ENCODE measurements at places on chromosomes 4 and X. TPM values are rescaled to one million over a fixed set of nuclear protein-coding genes. Genes with fewer than 3 reads are reported as not detected.
A peak's percentile ranks its signal among the peaks of the same experiment; 100 is the strongest.

The UPF3B gene
- total RNA-seq, result 20.4 TPM

The GAGE2A gene
- not detected for total RNA-seq

DNA sequence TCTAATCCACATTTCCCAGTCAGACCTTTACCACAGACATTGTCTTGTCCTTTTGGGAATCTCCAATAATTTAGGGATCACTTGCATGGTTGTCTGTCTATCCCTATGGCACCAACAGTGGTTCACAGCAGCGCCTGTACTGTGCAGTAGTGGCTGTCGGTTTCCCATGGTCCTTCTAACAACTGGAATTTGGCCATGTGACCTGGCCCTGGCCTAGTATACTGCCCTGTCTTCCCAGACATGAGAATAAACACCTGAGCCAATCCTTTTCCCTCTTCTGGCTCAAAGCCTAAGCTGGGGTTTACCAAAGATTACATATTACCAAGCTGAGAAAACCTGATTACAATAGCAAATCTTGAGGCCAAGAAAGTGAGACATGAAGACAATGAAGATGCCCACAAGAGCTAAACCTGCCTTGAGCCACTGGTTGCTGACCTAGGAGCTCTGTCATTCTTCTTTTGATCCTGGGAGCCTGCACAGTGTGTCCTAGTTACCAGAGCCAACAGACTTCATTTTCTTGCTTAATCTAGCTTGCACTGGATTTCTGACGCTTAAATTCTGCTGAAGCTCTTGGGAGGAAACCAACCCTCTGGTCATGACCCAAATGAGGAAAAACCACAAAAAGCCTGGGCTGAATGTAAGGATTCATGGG lies 92.1 kb downstream of the SCD5 start:
- H3K4me1 ChIP-seq, result no peaks in the 10 kb centered on the region
- no peaks in the 10 kb centered on the region for H3K27me3 ChIP-seq
- H3K27ac ChIP-seq, result no peak overlapping the region
- H3K4me3 ChIP-seq, result no peak overlapping the region
- no peak for DNase-seq

The NWD2 gene
- total RNA-seq, result not detected

DNA sequence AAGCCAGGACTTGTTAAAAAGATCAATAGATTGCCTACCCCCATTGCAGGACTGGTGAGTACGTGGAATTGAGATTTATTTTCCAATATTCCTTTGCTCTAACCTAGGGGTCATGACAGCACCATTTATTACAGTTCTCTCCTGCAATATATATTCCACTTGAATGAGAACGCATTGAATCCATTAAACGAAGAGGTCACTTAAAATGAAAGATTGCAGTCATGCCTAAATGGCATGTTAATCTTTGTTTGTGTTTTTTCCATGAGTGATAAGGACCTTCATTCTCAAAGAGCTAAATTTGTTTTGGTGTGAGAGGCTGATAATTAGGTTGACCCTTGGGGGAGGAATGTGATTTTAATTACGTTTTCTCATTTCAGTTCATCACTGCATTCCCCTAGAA lies 13.5 kb upstream of the LIMCH1 start:
- H3K27ac ChIP-seq, result no peak overlapping the region
- no peaks in the 10 kb centered on the region for H3K27me3 ChIP-seq
- H3K36me3 ChIP-seq, result no peaks in the 10 kb centered on the region
- no peak overlapping the region for H3K4me3 ChIP-seq
- H3K4me1 ChIP-seq, result no peaks in the 10 kb centered on the region

- no peak for DNase-seq
- peaks cover 16% of the 10 kb centered on the region for H3K4me1 ChIP-seq
- H3K27me3 ChIP-seq, result no peaks in the 10 kb centered on the region
- H3K27ac ChIP-seq, result peak overlapping the region; percentile 44
- no peak overlapping the region for H3K4me3 ChIP-seq
Measured at GRCh38 chrX:154059729-154060245, 37.7 kb downstream of the MECP2 start.

GRCh38 chr4:144611850-144612249 lies 34.1 kb upstream of the HHIP start:
- H3K27ac ChIP-seq, result no peak overlapping the region
- H3K36me3 ChIP-seq, result no peaks in the 10 kb centered on the region
- H3K27me3 ChIP-seq, result no peaks in the 10 kb centered on the region
- H3K4me1 ChIP-seq, result no peaks in the 10 kb centered on the region

DNA sequence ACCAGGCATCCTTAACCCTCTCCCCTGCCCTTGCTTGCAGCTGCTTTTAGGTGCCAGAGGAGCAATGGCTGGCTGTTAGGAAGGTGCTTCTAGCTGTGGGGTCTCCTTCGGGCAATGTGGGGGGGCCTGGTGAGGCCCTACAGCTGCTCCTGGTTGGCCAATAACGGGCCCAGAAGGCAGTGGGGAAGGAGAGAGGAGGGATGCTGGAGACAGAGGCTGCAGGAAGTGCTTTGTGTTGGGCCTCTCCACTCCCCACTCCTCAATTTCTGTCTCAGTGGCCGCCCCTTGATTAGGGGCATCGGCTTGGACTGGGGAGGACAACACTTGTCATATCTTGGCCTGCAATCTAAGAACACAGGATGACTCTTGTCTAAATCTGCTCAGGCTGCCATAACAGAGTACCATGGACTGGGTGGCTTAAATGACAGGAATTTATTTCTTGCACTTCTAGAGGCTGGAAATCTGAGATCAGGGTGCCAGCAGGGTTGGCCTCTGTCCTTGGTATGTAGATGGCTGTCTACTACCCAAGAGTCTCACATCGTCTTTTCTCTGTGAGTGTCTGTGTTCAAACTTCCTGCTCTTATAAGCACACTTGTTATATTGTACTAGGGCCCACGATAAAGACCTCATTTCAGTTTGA lies 374.3 kb downstream of the MID1IP1 start:
- H3K4me1 ChIP-seq, result no peaks in the 10 kb centered on the region
- DNase-seq, result no peak
- H3K36me3 ChIP-seq, result no peaks in the 10 kb centered on the region
- no peak overlapping the region for H3K27ac ChIP-seq
- H3K27me3 ChIP-seq, result no peaks in the 10 kb centered on the region
- H3K4me3 ChIP-seq, result no peak overlapping the region

DNA sequence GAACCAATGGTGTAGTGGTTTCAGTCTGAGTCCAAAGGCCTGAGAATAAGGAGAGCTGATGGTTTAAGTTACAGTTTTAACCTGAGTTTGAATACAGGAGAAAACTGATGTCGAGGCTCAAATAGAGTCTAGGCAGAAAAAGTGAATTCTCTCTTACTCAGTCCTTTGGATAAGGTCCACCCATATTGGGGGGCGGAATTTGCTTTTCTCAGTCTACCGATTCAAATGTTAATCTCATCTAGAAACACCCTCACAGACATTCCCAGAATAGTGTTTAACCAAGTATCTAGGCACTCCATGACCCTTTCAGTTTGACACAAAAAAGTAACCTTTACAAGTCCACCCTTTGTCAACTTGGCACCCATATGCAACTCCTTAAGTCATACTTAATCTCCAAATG lies 216.0 kb downstream of the GRID2 start:
- H3K4me1 ChIP-seq, result no peaks in the 10 kb centered on the region
- no peaks in the 10 kb centered on the region for H3K36me3 ChIP-seq
- no peak overlapping the region for H3K27ac ChIP-seq
- no peak for DNase-seq

DNA sequence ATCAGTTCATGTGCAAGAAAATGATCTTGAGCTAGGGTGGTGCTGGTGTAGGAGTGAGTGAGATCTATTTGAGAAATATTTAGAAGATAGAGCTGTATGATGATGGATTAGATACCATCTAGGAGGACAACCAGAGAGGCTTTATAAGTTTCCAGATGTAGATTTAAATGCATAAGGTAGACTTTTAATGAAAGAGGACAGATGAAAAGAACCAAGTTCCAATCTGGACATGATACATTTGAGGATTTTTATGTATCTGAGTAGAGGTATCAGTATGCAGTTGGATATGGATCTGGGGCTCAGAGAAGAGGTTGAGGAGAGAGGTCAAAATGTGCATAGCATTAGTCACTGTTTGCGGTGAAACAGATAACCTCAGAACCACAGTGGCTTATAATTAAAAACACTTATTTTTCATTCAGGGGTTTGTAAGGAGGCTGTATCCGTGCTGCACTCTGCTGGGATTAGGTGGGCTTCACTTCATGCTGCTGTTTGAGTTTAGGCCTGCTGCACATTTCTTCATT lies 348.7 kb downstream of the BMPR1B start:
- no peak for DNase-seq
- H3K27me3 ChIP-seq, result no peaks in the 10 kb centered on the region
- H3K4me3 ChIP-seq, result no peak overlapping the region
- H3K27ac ChIP-seq, result no peak overlapping the region
- H3K36me3 ChIP-seq, result no peaks in the 10 kb centered on the region

The PNCK gene
- total RNA-seq, result not detected

The GC gene
- not detected for total RNA-seq

The SPANXN4 gene
- not detected for total RNA-seq

The CLNK gene
- 0.49 TPM for total RNA-seq

The PRDM8 gene
- 30.1 TPM for total RNA-seq

DNA sequence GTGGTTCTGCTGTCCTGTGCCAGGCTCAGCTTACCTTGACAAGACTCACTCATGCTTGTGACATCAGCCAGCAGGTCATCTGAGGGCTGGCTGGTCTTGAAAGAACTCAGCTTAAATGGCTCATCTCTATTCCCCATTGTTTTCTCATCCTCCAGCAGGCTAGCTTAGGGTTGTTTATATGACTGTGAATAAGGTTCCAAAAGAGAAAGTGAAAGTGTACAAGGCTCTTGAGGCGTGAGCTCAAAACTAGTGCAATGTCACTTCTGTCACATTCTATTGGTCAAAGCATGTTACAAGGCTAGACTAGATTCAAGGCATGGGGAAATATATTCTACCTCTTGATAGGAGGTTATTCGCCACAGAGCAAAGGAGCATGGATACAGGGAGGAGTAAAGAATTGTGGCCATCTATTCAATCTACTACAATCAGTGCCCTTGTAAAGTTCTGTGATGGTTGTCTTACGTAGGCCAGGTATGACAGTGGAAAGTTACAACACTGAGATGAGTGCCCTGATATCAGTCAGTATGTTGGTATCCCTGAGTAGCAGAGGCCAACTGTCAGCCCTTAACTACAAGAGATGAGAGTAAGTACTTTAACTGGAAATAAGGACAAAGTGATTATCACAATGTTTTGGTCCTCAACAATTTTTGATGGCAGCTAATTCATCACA lies 19.8 kb upstream of the TMLHE start:
- H3K4me1 ChIP-seq, result peaks cover 4% of the 10 kb centered on the region
- no peak overlapping the region for H3K27ac ChIP-seq
- no peaks in the 10 kb centered on the region for H3K27me3 ChIP-seq
- H3K36me3 ChIP-seq, result no peaks in the 10 kb centered on the region

DNA sequence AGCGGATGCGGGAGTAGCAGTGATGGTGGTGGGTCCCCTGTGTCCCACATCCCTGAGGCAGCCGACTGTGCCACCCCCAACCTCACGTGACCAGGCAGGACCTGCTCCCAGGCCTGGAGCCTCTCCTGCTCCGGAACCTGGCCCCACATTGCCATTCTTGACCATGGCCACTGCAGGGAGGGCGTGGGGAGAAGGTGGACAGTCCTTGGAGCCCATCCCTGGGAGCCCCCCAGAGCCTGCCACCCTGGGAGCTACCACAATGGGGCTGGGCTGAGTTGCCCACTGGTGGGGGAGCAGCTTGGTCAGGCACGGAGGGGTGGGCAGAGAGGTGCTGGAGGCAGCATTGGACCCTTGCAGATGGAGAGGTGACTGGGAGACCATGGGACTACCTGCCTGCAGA lies 36.8 kb downstream of the TMPRSS11A start:
- H3K4me1 ChIP-seq, result no peaks in the 10 kb centered on the region
- no peak for DNase-seq
- H3K36me3 ChIP-seq, result no peaks in the 10 kb centered on the region
- H3K27me3 ChIP-seq, result no peaks in the 10 kb centered on the region

DNA sequence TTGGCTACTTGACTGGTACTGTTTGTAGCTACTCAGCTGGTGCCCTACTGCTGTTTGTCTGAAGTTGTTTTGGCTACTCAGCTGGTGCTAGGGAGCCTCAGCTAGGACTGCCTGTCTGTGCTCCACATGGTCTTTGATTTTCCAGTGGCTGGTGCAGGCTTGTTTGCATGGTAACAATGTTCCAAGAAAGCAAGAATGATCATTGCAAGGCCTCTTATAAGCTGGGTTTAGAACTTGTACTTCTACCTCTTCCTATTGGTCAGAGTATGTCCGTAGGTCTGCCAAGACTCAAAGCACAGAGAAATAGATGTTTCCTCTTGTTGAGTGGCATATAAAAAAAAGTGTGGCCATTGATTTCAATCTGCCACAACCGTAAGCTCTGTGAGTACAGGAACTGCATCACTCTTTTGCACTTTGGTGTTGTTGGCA lies 17.6 kb downstream of the NFKB1 start:
- no peak overlapping the region for H3K4me3 ChIP-seq
- peaks cover 2% of the 10 kb centered on the region for H3K36me3 ChIP-seq
- no peaks in the 10 kb centered on the region for H3K27me3 ChIP-seq
- no peak for DNase-seq
- H3K4me1 ChIP-seq, result peaks cover 9% of the 10 kb centered on the region

- peak overlapping the region; percentile 41 for H3K27ac ChIP-seq
- no peak for DNase-seq
- no peaks in the 10 kb centered on the region for H3K27me3 ChIP-seq
- peaks cover 23% of the 10 kb centered on the region for H3K4me1 ChIP-seq
Measured at GRCh38 chr4:184824776-184825084, 1.0 kb downstream of the ACSL1 start.

DNA sequence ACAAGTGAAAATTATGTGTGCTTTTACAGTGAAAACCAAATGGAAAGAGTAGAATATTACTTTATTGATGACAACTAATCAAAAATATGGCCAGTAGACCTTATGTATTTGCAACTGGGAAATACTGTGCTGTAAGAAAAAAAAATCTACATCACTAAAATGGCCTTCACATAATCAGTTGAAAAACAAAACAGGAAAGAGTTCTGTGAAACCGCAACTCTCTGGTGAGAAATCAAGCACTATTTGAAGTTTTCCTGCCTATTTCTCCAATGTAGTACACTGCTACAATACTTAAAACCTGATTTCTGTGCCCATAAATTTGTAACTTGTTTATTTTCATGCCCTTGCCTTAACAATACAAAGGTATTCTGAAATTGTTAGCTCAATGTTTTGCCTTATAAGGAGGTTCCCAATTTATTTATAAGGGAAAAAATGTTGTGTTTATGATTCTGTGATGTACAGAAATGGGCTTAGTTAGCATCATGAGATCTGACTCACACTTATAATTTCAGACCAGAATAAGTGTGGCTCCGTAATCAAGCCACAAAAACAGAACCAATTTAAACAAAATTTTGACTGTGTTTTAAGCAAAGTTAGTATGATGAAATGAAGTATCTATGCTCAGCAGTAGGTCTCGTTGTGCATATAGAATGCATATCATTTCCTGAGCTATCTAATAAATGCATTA lies 147.1 kb downstream of the FAT4 start:
- H3K36me3 ChIP-seq, result no peaks in the 10 kb centered on the region
- H3K27me3 ChIP-seq, result no peaks in the 10 kb centered on the region
- no peaks in the 10 kb centered on the region for H3K4me1 ChIP-seq
- H3K27ac ChIP-seq, result no peak overlapping the region
- DNase-seq, result no peak
- no peak overlapping the region for H3K4me3 ChIP-seq
